ENCODE measurements at places on chromosomes 5 and 9. TPM values are rescaled to one million over a fixed set of nuclear protein-coding genes. Genes with fewer than 3 reads are reported as not detected.

The MTRR gene
- 23.2 TPM for total RNA-seq

- DNase-seq = peak; percentile 97
These were observed 53.7 kb downstream of the ZNF462 start for GRCh38 chr9:106916466-106917235.

DNA sequence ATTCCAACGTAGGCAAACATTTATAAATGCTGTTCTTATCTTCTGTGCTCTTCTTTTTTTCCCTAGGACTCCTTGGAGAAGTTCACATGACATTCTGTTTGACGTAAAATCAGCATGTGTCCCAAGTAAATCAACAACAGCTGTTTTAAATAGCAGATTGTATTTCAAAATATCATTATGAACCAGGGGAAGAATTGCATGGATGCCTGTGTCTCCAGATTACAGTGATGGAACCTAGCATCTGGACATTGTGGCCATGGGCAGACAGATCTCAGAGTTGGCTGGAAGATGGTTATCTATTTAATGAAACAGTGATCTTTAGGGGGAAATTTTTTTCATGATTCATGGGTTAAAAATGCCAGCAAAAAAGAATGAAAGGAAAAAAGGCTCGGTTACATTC, 222.0 kb downstream of the MAN2A1 start:
- peak; percentile 49 for DNase-seq

- no peak for DNase-seq
These were observed 27.7 kb downstream of the CAMSAP1 start for GRCh38 chr9:135879619-135880018.

DNA sequence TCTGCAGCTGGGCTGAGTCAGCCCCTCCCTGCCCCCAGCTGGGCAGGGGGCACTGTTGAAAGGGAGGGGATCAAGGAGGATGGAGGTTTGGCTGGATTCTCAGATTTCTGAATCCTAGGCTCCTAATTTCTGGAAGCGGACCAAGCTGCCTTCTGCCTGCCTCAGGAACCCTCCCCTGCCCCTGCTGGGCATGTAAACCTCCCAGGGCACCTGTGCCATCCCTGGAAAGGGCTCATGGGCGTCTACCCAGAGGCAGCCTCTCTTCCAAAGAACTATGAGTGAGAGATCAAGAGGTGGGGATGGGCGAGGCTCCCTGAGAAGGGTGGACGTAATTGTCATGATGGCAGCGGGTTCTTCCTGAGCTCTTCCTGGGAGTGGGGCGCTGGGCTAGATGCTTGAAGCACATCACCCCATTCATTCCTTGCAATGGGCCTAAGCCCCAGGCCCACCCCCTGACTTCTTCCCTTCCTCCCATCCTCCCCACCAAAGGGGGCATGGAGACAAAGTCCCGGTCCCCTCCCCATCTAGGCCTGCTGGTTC, 21.6 kb downstream of the CSF1R start:
- DNase-seq = peak; percentile 40

The SELENOP gene
- total RNA-seq = 5.3 TPM

GRCh38 chr5:136030956-136031611, 2.3 kb downstream of the TGFBI start:
- no peak for DNase-seq

The DEPDC1B gene
- total RNA-seq = 34.4 TPM

The SPINK6 gene
- 0.89 TPM for total RNA-seq

DNA sequence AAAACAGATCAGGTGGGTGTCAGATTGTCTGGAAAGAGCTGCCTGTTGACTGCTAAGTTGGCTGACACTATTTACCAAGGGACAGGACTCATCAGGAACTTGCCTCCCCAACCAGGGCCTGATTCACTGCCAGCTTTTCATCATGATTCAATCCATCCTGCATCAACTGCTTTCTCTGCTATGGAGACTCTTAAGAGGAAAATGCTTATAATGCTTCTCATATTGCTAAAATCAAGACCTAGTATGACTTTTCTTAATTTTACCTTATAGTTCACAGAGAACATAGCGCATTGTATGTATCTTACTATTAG, 21.3 kb downstream of the HTR4 start:
- no peak for DNase-seq

GRCh38 chr5:16152601-16153568, 26.7 kb downstream of the MARCHF11 start:
- no peak for DNase-seq

GRCh38 chr9:13688990-13689600, 409.6 kb upstream of the MPDZ start:
- no peak for DNase-seq

DNA sequence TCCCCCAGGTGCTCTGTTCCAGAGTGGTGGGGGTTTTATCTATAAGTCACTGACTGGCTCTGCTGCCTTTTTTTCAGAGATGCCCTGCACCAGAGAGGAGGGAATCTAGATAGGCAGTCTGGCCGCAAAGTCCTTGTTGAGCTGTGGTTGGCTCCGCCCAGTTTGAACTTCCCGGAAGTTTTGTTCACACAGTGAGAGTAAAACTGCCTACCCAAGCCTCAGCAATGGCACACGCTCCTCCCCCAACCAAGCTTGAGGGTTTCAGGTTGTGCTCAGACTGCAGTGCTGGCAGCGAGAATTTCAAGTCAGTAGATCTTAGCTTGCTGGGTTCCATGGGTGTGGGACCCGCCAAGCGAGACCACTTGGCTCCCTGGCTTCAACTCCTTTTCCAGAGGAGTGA, 1428.6 kb downstream of the MAT2B start:
- peak; percentile 38 for DNase-seq

DNA sequence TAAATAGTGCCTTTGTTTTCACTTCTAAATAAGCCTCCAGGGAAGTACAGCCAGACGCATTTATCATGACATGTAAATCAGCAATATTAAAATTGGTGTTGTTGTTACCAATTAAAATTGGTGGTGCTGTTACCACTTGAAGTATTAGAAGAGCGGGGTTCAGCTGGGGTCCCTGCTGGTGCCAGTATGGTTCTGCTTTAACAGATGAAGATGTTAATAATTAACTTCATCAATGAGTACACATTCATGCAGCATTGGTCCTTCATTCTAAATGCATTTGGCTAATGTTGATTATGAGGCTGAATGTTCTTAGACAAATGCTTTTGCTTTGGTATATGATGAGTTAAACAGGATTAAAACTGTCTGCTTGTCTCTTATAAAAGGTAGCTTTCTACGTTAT, 67.6 kb upstream of the TMC1 start:
- no peak for DNase-seq

DNA sequence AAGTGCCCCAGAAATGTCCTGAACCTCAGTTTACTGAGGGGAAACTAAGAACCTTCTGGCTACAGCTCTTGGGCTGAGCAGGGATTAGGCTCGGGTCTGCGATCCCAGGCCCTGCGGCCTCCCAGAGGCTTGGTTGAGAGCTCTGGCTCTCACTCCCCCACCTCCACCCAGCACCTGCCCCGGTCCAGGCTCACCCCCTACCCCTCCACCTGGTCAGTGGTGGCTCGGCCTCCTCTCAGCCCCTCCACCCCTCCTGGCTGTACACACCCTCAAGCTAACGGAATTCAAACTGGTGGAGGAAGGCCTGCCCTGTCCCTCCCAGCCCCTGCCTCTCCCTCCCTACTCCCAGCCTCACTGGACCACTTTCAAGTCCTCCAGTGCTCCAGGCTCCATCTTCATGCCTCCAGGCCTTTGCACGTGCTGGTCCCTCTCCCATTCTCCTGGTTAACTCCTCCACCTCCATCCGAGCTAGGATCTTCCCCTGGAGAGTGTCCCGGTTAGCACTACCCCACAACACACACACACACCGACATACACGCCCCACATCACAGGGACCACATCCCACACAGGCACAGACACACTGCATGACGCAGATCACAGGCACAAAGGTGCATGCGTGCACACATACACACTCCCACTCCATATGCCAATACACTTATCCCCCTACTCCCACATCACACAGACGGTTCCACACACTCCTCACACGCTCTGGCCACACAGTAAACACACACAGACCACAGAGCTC, 130.9 kb downstream of the C9orf50 start:
- no peak for DNase-seq

DNA sequence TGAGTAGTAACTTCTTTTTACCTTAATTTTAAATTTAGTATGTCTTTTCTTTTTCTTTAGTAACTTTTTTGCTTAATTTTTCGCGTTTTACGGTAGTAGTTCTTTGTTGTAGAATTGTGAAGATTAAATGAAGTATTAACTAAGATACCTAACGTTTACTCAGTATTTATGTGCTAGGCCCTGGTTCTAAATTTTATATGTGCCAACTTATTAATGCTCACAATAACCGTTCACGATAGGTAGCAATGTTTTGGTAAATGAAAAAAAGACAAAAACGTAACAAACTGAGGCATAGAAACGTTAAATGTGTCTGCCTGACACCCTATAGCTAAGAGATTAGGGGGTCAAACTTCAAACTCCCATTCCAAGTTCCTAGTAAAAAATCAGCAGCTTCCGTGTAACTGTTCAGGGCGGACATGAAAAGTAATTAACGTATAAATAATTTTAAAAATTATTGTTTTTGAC, 1.2 kb downstream of the MRPS30 start:
- no peak for DNase-seq

- no peak for DNase-seq
These were observed 76.2 kb upstream of the CHD1 start for GRCh38 chr5:99004960-99005359.

DNA sequence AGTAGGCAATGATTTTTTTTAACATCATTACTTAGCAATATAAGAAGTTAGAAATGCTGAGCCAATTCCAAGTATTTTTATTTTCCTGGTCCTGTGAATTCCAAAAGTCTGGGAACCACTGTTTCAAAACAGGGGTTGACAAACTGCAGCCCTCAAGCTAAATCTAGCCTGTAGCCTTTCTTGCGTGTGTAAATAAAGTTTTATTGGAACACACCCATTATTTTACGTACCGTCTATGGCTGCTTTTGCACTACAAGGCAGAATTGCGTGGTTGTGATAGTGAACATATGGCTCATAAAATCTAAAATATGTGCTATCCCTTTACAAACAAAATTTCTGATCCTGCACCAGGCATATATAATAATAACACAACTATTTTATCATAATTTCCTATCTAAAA, 279.1 kb downstream of the SAXO1 start:
- DNase-seq = no peak

The PTRH1 gene
- total RNA-seq = 43.8 TPM

- no peak for DNase-seq
These were observed 151.0 kb downstream of the ENTREP1 start for GRCh38 chr9:69476016-69476415.

The MAP3K1 gene
- total RNA-seq = 14.5 TPM

GRCh38 chr5:915946-916345, 23.3 kb downstream of the TRIP13 start:
- no peak for DNase-seq

The FBP2 gene
- total RNA-seq = not detected

GRCh38 chr5:157269165-157269671, 3.3 kb downstream of the CYFIP2 start:
- no peak for DNase-seq

- DNase-seq = peak; percentile 32
These were observed 532.2 kb upstream of the TUSC1 start for GRCh38 chr9:26210338-26210851.

The DMRT2 gene
- total RNA-seq = not detected

GRCh38 chr5:111530298-111530740, 18.0 kb upstream of the STARD4 start:
- peak; percentile 91 for DNase-seq

The SLC25A2 gene
- total RNA-seq = not detected

- no peak for DNase-seq
These were observed 1231.1 kb upstream of the NUDT12 start for GRCh38 chr5:104793755-104794080.

The IDNK gene
- total RNA-seq = 14.1 TPM

- DNase-seq = no peak
These were observed 77.5 kb upstream of the GRHPR start for GRCh38 chr9:37345038-37345437.

DNA sequence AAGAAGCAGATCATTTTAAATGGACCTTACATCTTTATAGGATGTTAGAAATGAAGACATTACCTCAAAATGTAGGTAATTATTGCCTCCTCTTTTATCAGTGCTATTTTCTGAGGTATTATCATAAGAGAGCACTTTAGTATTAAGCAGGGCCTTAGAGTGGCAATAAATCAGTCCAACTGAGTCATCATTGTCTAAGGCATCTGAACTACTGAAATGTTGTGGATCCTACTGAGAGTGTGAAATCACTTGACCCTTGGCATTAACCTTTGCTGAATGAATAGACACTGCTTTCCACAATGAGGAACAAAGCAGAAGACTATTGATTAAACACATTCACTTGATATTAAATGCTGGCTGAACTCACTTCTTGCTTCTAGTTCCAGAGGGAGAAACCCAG, 224.6 kb upstream of the ARRDC3 start:
- DNase-seq = peak; percentile 13

- DNase-seq = no peak
These were observed 34.2 kb upstream of the CDC42SE2 start for GRCh38 chr5:131229623-131230022.

GRCh38 chr5:61674378-61674777, 342.3 kb downstream of the ZSWIM6 start:
- DNase-seq = no peak

DNA sequence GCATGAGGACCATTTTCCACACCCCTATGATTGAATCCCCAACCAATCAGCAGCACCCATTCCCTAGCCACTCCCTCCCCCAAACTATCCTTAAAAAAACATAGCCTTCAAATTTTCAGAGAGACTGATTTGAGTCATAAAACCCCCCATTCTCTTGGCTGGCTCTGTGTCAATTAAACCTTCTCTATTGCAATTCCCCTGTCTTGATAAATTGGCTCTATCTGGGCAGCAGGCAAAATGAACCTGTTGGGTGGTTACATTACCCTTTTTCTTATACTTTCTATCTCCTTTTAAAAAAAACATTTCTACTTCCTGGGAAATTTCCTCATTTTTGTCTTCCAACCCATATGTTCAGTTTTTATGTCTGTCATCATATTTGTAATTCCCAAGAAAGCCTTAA, 220.2 kb downstream of the PDZD2 start:
- DNase-seq = no peak

- no peak for DNase-seq
These were observed 129.5 kb upstream of the LRRTM2 start for GRCh38 chr5:139004374-139005307.

The KLF4 gene
- 5.4 TPM for total RNA-seq

GRCh38 chr9:114433086-114433485, 45.3 kb upstream of the AKNA start:
- DNase-seq = no peak
